ENCODE measurements at places on chromosomes 7 and 10.

DNA sequence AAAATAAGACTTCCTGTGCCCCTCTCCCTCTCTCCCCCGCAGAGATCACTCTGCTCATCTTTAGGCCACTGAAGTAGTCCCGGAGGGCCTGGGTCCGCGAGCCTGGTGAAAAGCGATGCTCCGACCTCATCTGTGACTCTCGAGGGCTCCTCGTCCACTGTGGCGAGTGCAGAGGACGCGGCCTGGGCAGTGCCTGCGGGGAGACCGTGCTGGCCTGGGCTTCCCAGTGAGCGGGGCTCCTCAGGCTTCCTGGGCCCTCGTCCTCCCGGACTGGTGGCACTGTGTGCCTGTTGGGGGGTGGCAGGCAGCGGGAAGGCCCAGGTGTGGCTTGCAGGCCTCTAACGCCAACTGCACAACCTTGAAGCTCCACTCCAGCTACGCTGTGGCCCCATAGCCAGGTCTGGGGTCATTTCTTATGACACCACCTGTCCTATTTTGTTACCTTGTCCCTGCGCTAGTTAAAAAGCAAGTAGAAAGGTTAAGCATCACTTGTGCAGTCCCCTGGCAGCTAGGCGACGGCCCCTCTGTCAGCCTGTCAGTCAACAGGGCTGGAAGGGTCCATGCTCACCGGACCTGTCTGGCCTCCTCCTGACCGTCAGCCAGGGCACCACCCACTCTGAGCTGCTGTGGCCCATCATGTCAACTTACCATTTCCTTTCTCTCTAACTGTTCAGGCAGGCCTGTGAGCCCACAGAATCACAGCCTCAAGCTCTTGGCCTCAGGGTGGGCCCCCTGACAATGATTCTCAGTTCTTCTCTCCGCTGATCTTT, 20.5 kb downstream of the MNX1 start:
- no peak for DNase-seq

DNA sequence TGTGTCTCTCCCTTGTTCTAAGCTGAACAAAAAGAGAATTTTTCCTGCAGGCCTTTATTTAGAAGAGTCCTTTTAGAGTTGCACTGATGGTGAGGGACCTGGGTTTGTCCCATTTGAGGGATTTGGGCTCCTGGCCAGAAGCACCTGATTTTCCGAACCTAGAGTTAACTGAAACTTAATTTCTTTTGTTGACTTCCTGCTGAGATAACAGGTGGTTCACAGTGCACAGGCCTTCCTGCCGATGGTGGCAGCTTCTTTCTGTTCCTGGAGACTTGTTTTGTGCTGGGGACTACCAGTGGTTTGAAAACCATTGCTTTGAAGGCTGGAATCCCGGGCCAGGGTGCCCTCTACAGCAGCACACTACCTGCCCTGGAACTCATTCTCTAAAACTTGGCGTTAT, 99.2 kb downstream of the SUGCT start:
- DNase-seq: no peak

- DNase-seq: no peak
Observed at GRCh38 chr10:99927721-99928280, 81.9 kb downstream of the DNMBP start.

DNA sequence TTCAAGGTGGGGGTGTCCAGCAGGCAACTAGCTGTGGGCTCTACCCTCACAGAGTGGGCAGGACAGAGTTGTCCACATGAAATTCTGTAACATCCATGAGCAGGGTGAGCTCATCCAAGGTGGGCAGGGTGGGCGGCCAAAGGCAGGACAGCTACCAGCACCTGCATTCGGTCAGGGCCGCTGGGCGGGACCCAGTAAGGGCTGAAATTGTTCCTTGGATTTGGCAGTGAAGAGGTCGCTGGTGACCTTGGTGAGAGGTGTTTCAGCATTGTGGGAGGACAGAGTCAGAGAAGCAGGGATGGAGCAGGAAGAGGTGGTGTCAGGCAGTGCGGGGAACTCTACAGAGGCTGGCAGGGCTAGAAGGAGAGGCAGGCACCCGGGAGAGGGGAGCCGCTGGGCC, 23.9 kb downstream of the ADCYAP1R1 start:
- no peak for DNase-seq

GRCh38 chr7:80648031-80648600, 9.7 kb downstream of the CD36 start:
- no peak for DNase-seq

DNA sequence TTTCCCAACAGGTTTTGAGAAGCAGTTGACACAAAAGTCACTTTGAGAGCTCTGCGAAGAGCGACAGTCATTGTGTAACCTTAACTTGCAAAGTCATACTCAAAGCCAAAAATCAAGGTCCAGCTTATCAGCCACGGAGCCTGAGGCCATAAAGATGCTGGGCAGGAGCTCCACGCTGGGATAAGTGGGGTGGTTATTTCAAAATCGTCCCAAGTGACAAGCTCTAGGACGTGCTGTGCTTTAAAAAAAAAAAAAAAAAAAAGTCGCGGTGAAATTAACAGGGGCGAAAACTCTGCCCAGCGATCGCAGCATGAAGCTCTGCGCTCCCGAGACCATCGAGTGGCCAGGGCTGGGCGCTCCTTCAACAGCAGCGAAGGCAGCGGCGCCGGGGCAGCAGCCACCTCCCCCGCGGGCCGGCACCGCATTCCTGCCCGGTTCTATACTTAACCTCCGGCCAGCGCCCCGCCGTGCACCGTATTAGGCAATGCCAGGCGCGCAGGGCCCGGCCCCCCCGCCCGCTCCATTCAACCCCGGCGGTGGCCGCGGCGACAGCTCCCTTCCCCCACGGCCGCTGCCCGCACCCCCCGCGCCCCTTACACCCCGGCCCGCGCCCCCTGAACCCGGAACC, 657 bp downstream of the HACD1 start:
- no peak for DNase-seq

DNA sequence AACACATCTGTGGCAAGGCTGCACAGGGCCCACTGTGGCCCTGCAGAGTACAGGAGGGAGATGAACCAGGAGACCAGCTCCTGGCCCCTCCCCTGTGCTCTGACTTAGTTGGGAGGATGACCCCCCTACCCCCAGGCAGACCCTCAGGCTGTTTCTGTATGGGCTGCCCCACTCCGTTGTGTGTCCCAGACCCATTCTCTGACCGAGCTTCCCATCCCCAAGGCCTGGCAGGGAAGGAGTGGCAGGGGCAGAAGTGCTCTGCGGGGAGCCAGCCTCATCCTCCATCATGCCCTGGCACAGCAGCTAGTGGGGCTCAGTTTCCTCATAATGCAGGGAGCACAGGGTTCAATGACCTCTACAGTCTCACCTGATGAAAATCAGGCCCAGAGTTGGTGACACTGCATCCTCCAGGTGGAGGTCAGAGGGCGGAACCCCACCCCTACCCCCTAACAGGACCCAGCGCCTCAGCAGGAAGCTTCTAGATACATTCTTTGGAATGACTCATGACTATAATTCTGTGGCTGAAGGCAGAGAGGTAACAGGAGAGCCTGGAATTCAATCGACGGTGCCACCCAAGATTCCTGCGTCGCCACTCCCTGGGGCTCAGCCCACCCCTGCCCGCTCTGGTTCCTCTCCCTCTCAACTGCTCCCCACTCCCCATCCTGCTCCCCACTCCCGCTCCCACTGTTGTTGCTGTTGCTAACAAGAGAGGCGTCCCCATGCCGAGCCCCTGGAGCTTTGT, 18.2 kb downstream of the PODXL start:
- no peak for DNase-seq

- DNase-seq: no peak
Observed at GRCh38 chr10:54124209-54124885, 676.7 kb downstream of the PCDH15 start.

DNA sequence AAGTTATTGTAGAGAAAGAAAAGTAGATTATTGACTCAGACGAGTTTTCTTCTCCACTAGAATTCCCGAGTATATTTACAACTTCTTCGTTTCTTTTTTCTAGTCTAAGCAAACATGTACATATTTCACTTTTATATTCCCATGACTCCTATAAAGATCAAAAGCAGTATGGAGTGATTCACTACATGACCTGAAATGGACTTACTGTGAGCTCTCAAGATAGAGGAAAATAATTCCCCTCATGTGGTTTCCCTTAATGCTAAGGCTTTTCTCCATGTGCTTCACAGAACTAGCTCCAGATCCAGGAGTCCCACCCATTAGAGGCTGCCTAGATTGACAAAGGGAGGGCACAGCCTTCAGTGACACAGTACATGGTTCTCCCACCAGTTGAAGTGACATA, 823.1 kb upstream of the LRRTM3 start:
- no peak for DNase-seq

All from NCI-H187 (cell line).